Stimulated activated CD8-positive, alpha-beta memory T cell treated with anti-CD3 and anti-CD28 coated beads, Interleukin-15, amount 100 ng/mL, for 48 hours (primary cell): ENCODE measurements at places on chromosomes 16 and 17.

- DNase-seq: no peak
Measured at GRCh38 chr17:57288040-57288772, 31.9 kb downstream of the MSI2 start.

- DNase-seq: no peak
Measured at GRCh38 chr16:5008311-5008731, 25.4 kb downstream of the NAGPA start.

DNA sequence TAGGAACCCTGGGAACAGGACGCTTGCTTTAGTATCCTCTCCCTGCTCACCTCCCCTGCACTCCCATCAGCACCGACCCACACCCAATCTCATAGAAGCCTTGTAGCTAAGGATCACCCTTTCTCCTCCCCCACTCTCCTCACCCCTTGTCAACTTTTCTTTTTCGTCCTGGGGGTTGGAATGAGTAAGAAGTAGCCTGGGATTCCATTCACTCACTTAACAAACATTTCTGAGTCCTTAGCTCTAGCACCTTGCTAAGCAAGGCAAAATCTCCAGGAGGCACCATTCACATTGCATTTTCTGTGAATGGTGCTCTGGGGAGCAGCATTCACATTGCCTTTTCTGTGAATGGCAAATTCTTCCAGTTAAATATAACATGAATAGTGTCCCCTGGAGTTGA lies 1.1 kb upstream of the PGAP3 start:
- no peak for DNase-seq

- DNase-seq: no peak
Measured at GRCh38 chr17:51745993-51746392, 412.5 kb downstream of the CA10 start.

DNA sequence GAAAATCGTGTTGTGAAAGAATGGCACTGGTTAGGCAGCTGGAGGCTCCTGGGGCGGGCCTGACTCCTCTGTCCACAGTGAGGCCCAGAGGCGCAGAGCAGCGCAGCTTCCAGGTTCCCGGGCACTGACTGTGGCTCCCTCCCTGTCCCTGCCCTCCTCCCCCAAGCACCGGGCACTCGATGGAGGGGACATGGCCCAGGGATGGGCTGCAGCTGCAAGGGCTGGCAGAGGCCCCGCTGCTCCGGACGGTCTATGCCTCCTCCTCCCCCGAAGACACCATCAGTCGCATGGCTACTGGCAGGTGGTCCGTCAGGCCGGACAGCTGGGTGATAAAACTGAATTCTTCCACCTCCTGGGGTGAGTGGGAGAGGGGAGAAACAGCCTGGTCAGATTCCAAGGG lies 50.1 kb downstream of the PRMT7 start:
- no peak for DNase-seq

GRCh38 chr17:38439436-38439835 lies 11.2 kb downstream of the ARHGAP23 start:
- no peak for DNase-seq

DNA sequence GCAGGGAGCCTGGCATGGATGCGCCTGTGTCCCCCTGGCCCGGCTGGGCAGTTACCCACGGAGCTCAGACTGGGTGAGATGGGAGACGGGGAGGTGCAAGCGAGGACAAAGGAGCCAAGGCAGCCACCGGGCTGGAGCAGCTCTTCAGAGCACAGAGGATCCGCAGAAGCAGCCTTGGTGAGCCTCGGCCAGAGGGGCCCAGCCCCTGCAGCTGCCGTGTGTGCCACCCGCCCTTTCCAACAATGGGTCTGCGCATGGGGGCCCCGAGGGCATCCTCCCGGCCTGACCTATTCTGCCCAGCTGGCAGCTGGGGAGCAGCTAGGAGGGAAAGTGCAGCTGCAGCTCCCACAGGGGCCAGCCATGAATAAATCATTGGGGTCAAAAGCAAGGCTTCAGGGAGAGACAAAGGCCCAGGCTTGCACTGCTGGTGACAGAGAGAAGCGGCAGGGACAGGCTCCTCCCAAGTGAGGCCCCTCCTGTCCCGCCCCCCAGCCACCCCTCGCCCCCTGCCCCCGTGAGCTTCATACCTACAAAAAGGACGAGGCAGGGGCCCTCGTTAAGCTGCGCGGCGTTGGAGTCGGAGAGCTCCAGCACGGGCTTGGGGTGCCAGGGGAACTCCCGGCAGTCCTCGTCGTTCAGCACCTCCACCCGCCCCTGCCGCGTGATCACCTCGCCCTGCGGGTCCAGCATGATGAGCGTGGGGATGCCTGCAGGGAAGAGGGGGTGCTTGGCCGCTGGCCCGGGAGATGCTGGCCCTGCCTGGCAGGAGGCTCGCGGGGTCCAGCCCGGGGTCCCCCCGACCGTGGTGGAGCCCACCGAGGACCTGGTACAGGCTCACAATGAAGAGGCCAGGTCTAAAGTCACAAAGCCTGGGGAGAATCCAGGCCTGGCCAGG lies 22.6 kb downstream of the MRM3 start:
- DNase-seq: no peak

- no peak for DNase-seq
Measured at GRCh38 chr16:67093098-67093726, 16.5 kb upstream of the PHAF1 start.

GRCh38 chr16:19929062-19929511 lies 44.4 kb upstream of the GPRC5B start:
- no peak for DNase-seq

GRCh38 chr16:69127966-69128510 lies 4.3 kb downstream of the CHTF8 start:
- DNase-seq: no peak

DNA sequence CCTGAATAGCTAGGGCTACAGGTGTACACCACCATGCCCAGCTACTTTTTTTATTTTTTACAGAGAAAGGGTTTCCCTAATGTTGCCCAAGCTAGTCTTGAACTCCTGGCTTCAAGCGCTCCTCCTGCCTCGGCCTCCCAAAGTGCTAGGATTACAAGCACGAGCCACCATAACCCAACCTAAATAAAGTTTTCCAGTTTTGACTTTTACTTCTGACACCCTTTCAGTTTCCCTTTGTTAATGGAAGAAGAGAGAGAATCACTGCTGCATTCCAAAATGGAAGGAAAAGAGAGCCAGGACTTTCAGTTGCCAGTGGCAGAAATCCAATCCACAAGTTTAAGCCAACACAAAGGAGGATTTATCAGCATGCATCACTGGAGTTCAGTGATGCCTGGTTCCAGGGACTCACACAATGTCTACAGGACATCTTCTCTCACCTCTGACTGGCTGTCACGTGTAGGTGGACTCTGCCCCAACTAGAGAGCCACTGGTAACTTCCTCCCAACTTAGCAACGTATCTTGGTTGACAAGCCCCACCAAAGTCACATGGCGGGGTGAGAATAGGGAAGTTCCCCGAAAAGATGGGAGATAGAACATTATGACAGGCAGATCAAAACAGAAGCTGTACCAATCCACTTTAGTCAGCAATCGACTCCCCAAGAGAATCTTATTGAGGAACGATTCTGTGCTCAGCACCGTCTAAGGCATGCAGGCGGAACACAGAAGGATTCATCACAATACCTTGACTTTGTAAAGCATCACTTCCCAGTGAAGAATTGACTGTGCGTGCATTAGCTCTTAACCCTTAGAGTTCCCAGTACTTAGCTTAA lies 46.5 kb downstream of the GAS7 start:
- no peak for DNase-seq

- DNase-seq: no peak
Measured at GRCh38 chr16:4123616-4124300, 7.5 kb upstream of the ADCY9 start.

GRCh38 chr17:75088465-75089417 lies 987 bp downstream of the SLC16A5 start:
- no peak for DNase-seq

DNA sequence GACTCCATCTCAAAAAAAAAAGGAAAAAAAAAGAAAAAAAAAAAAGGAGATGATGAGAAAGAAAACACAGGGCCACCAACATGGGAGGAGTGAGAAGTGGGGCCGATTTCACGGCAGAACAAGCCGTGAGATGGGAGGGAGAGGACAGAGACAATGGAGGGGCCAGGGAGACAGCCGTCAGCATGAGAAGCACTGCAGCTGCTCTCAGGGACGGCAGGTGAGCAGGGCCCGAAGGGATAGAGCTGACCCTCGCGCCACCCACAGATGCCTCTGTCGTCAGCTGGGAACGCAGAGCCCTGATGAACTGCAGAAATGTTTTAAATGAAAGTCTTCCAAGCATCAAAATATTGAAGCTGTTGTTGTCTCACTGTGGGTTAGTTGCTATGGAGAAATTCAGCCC lies 20.3 kb downstream of the PITPNM3 start:
- DNase-seq: no peak

- no peak for DNase-seq
Measured at GRCh38 chr17:76511668-76512365, 10.6 kb upstream of the RHBDF2 start.

GRCh38 chr17:13678841-13679240 lies 77.1 kb upstream of the HS3ST3A1 start:
- DNase-seq: no peak

DNA sequence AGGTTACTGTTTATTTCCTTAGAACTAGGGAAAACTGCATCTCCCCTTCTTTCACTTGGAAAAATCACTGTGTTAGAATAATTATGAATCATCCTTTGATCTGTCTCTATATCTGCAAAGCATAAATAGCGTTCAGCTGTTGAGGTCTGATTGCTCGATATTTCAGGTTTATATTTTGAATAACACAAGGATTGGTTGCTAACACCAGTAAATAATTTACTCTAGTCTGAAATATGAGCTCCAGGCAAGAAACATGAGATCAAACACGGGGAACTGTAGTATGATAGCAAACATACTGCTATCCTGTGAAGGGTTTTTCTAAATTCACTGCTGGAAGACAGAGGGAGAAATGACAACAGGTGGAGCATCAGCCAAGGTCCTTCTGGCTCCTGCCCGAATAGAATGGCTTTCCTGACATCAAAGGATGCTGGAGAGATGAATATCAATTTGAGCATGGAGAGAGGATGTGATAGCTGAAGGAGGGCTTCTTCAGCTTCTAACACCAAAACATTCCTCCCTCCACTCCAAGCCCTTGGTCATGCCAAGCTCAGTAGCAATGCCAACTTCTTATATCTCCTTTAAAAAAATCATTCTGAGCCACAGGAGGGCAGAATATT lies 450.3 kb downstream of the SHISA9 start:
- no peak for DNase-seq

DNA sequence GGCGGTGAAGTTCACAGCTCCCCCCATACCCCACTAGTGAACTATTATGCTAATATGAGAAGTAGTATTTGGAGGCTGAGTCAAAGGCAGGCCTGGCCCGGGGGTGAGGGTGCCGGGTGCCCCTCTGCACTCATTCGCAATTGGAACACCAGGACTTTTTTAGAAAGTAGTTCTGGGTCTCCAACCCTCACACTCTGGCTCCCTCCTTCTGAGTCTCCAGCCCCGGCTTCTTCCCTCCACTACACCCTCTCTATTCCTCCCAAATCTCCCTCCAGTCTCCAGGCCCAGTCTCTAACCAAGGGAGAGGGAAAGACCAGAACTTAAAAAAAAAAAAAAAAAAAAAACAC lies 11.3 kb upstream of the HOXB2 start:
- no peak for DNase-seq

DNA sequence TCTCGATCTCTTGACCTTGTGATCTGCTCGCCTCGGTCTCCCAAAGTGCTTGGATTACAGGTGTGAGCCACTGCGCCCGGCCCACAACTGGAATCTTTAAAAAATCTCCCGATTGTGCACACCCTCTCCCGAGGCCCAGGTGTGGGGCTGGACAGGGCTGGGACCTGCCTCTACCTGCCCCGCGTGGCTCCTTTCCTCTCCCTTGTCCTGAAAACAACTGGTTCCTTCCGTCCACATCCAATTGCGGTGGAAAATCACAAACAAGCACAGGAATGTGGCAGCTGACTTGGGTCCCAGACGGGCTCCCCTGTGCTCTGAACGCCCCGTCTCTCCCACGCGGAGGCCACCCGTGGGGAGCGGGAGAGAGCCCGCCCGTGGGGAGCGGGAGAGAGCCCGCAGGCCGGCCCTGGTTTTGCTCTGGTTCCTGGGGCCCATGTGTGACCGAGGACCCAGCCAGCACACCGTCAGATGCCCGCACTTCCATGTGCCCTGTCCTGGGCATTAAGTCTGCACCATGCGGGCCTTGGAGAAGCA lies 3.0 kb upstream of the TMEM204 start:
- no peak for DNase-seq

DNA sequence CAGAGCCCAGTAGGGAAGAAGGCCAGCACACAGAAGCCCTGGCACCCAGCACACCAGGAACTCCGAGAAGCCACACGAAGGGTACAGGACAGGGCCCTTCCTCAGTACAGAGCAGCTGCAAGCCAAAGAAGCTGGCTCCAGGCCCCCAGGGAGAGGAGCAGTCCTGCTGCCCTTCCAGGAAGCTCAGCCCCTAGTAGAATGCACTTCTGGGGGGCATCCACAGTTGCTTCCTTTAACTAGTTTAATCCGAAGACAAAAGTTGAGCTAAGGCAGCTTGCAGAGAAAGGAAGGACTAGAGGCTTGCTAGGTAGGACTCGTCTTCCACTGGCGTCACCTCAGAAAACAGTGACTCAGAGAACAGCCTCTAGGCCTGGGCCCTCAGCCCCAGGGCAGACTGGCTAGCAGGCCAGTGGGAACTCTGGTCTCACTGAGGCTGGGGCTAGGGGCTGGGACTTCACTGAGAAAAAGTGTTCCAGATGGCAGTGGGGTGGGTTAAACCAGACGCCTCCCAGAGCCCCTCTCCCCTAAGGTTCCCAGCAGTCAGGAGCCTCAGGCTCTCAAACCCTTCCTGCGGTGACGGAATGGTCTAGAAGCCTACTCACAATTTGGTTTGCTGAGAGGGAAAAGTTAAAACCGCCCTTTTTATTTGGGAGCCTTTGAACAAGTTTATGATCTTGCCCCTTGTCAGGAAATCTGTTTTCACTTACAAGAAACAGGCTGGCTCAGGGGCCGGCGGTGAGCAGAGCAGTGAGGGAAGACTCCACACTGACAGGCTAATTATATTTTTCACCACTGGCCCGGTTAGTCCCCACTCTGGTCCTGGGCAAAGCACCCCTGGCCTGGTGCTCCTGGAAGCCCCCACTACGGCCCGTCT lies 41.4 kb downstream of the ACTG1 start:
- no peak for DNase-seq

GRCh38 chr16:88672776-88673175 lies 9.9 kb upstream of the MVD start:
- no peak for DNase-seq

DNA sequence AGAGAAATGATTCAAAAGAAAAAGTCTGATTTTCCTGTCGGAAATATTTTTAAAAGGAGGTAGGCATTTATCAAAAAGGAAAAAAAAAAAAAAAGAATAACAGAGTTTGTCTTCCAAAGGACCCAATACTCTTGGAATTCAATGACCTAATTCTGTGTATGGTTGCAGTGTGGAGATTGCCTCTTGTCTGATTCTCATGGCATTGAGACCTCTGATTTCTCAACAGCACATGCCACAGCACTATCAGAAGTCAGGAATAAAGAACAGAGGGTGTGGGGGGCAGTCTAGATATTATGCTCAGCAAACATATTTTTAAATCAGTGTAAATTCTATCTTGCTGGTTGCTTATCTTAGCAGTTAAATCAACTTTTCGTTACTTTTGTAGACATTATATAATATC lies 81.3 kb upstream of the SOX9 start:
- DNase-seq: no peak
